Urinary bladder (tissue), 4 donors: ENCODE measurements at places on chromosomes 5 and 9. TPM values are rescaled to one million over a fixed set of nuclear protein-coding genes. Genes with fewer than 3 reads are reported as not detected.

The C5orf52 gene
- total RNA-seq = not detected

The CIZ1 gene
- total RNA-seq = 23.6 TPM

The HTR1A gene
- total RNA-seq = not detected

The PFN3 gene
- not detected for total RNA-seq

The CATSPER3 gene
- not detected for total RNA-seq

The PPP6C gene
- total RNA-seq = 19.9 TPM

The HEMGN gene
- 8.3 TPM for total RNA-seq

The ZNF474 gene
- total RNA-seq = 0.21 TPM

The CYSRT1 gene
- 0.42 TPM for total RNA-seq

The FAM169A gene
- total RNA-seq = 9.0 TPM

The PCDHB8 gene
- total RNA-seq = 1.6 TPM

The C9 gene
- total RNA-seq = not detected

The PCDHA12 gene
- 0.90 TPM for total RNA-seq

The KCTD16 gene
- total RNA-seq = 1.6 TPM

The CNTNAP3 gene
- 20.9 TPM for total RNA-seq

The TEX48 gene
- total RNA-seq = not detected

The CSF1R gene
- 24.5 TPM for total RNA-seq

The EQTN gene
- total RNA-seq = 0.74 TPM

The FRRS1L gene
- 7.8 TPM for total RNA-seq

The PCDHGA8 gene
- total RNA-seq = 9.1 TPM

The SLC36A2 gene
- total RNA-seq = not detected

The PNPLA7 gene
- 1.1 TPM for total RNA-seq

The LCN2 gene
- 1.9 TPM for total RNA-seq

The CCNI2 gene
- 1.9 TPM for total RNA-seq

The MARCOL gene
- not detected for total RNA-seq

The SPATA31E1 gene
- total RNA-seq = not detected

The KIAA1191 gene
- 38.1 TPM for total RNA-seq

The F2RL2 gene
- 2.1 TPM for total RNA-seq

The ANKRD20A1 gene
- 1.6 TPM for total RNA-seq

The BTNL8 gene
- not detected for total RNA-seq

The FAM221B gene
- total RNA-seq = 0.21 TPM

The EFNA5 gene
- total RNA-seq = 18.9 TPM

The GRIN3A gene
- 0.79 TPM for total RNA-seq

The COL5A1 gene
- total RNA-seq = 622 TPM

The IL31RA gene
- 0.26 TPM for total RNA-seq

The TEX10 gene
- total RNA-seq = 43.0 TPM

The IL9 gene
- not detected for total RNA-seq

The TERT gene
- total RNA-seq = not detected

The NFIB gene
- 217 TPM for total RNA-seq

The LMAN2 gene
- total RNA-seq = 101 TPM

The SPATA31C1 gene
- 0.16 TPM for total RNA-seq

The CCNO gene
- 1.6 TPM for total RNA-seq

The WNT8A gene
- total RNA-seq = not detected

The REXO4 gene
- total RNA-seq = 8.5 TPM

The CD274 gene
- total RNA-seq = 2.4 TPM

The NPR3 gene
- total RNA-seq = 21.7 TPM

The DDX4 gene
- total RNA-seq = 0.42 TPM

The FOCAD gene
- 84.3 TPM for total RNA-seq

The PAEP gene
- total RNA-seq = not detected

The MAST4 gene
- total RNA-seq = 69.1 TPM
